NCI-H1694 (cell line): ENCODE measurements at places on chromosomes 7 and 10.

GRCh38 chr10:6694447-6695140 is 114.5 kb upstream of the PRKCQ start:
- no peak for DNase-seq

GRCh38 chr7:74355091-74355490 is 65.9 kb downstream of the CLIP2 start:
- DNase-seq: no peak

- DNase-seq: no peak
Observed at GRCh38 chr10:44387853-44388251, 3.0 kb upstream of the CXCL12 start.

DNA sequence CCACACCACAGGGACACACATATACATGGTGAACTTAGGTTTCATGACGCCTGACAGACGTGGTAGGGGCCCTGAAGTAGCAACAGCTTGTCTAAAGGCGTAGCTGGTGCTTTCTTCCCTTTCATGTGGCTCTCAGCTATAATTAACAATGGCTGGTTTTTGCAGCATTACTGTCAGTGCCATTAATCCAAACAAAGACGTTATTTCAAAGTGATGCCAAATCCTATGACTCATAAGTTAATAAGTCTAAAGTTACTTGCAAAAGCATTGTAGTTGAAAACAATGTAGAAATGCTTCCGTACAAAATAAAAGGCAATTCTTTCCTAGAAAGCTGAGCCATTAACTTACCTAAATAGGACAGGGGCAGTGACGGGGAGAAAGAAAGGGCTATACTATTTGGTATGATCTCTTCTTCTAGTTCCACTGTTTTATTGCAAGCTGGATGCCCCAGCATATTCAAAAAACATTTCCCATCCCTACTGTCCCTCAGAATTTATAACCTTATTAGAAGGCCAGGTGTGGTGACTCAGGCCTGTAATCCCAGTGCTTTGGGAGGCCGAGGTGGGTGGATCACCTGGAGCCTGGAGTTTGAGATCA is 105.4 kb downstream of the ODAD2 start:
- DNase-seq: no peak

DNA sequence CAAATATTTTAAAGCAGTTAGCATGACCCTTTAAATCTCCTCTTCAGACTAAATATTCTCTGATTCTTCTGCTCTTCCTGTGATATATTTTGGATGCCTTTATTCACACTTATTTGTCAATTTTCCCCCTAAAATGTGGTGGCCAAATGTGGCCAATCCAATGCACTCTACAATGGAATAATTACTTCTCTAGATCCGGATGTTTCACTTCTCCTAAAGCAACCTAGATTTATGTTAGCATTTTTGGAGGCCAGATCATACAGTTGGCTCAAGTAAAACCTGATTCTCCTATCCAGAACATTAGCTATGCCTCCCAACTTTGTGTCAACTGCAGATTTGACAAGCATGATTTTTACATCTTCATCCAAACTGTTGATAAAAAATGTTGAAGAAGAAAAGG is 153.7 kb downstream of the CREB5 start:
- DNase-seq: no peak
